ENCODE measurements at places on chromosomes 5 and 9.

DNA sequence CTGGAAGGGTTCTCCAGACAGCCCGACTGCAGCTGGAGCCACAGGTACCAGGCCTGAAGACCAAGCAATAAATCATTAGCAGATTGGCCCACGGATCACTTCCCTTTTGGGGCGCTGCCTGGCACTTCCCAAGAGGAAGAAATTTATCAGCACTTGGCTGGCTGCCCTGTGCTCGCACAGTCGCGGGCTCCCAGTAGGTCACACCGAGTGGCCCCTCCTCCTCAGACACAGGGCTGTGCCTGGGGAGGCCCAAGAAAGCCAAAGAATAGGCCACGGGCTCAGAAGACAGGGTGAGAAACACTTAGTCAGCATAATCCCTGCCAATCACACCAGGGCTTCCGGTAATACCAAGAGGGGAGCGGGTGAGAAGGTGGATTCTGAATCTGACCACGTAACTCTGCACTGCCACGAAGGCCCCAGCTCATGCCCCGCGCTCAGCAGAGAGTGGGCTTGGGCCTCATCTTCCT, 115.7 kb upstream of the MSX2 start:
- no peak for DNase-seq

DNA sequence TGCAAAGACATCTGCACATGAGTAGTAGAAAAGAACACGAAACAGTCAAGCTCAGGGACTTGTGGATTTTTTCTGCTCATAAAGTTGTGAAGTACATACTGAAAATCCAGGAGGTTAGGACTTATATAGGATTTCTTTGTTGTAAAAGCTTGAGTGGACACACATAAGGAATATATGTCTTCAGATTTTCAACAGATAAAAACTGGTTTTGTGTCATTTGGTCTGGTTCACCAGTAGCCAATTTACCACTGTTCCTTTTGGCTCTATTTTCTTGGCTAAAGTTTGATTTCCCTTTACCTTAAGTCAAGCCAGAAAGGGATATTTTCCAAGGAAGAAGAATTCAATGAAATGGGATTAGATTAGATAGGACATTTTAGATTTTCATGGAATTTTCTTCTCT, 204.3 kb downstream of the NR3C1 start:
- no peak for DNase-seq

- DNase-seq, result no peak
Measured at GRCh38 chr9:97382099-97382718, 29.7 kb upstream of the TDRD7 start.

DNA sequence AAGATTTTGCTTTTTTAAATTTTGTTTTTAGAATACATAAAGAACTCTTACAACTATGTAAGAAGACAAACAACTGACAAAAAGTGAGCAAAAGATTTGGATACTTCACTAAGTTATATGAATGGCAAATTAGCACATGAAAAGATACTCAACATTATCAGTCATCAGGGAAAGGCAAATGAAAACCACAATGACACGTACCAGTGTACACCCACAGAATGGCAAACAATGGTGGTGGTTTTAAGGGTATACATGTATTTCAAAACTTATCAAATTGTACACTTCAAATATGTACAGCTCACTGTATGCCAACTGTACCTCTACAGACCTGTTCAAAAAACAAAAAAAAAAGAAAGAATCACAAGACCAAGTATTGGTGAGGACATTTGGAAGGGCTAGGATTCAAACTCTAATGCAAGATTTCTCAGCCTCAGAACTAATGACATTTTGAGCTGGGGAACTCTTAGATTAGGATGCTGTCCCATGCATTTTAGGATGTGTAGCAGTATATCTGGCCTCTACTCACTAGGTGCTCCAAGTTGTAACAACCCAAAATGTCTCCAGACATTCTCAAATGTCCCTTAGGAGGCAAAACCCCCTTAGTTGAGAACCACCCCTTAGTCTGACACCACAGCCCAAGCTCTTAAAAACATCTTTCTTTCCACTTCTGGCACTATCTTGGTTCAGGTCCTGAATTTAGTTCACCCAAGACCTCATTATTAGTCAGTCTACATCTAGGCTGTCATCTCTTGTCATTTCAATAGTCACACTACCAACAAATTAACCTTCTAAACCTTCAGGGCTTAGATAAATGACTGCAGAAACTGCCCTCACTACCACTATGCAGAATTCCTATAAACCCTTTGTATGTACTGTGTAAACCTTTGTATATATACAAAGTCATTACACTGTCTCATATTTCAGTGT, 9.7 kb downstream of the SCAI start:
- no peak for DNase-seq

- DNase-seq, result no peak
Measured at GRCh38 chr5:58860680-58861079, 277.8 kb downstream of the RAB3C start.

DNA sequence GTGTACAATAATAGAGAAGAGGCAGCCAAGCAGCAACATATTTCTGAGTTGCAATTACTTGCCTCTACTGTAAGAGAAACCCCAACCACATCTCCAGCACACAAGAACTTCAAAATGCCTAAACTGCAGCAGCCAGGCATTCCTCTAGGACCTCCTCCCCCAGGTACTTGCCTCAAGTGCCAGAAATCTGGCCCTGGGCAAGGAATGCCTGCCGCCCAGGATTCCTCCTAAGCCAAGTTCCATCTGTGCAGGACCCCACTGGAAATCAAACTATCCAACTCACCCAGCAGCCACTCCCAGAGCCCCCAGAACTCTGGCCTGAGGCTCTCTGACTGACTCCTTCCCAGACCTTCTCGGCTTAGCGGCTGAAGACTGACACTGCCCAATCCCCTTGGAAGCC, 336.8 kb upstream of the RGMB start:
- no peak for DNase-seq

DNA sequence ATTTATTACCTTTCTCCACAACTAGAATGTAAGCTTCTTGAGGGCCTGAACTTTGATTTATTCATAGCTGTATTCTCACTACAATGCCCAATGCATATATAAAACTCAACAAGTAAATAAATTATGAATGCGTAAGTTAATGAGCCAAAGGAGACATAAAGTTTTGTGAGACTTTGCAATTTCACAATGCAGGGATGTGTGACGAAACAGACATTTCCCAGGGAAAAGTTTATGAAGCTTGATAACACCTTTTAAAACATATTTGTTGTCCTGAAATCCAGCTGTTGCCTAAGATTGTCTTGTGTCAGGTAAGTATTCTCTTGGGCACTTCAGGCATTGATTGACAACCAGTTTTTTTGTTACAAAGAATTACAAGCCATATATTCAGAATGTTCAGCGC, 800.1 kb downstream of the BRINP1 start:
- no peak for DNase-seq

- DNase-seq, result no peak
Measured at GRCh38 chr5:96049398-96050272, 88.0 kb upstream of the ELL2 start.

DNA sequence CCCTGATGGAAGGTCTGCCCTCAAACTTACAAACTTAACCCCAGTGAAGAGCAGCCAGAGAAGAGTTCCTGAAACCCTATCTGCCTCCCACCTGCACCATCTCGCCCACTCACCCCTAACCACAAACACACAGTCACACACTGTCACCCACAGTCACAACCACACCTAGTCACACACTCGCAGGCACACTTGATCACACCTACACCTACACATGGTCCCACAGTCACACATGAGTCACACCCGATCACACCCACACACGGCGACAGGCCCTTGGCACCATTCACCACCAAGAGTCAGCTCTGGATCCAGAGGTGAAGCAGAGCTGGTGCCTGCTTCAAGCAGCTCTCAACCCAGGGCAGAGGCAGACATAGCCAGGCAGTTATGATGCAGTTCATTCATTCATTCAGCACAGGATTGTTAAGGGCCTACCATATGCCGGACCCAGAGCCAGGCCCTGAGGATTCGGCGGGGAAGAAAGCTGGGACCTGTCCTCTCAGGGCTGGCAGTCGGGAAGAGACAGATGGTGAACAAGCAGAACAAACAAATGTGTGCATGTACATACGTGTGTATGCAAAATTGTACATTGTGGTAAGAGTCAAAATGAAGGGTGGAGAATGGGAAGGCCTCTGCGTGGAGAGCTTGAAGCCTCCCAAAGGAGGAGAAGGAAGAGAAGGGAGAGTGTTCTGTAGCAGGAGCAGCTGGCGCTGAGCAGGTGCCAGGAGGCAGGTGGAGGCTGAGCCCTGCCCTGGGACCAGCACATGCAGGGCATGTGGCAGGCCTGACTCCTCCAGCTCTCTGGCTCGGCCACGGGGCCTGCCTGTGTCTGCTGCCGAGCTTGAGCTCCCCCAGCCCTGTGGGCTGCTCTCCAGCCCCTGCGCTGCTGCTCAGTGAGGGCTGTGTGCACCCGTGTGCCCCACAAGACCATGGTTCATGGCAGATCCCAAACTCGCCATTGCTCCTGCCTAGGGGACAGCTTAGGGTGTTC, 6.4 kb downstream of the TSPAN17 start:
- peak; percentile 69 for DNase-seq

- no peak for DNase-seq
Measured at GRCh38 chr9:125513668-125514413, 193.2 kb downstream of the MAPKAP1 start.

DNA sequence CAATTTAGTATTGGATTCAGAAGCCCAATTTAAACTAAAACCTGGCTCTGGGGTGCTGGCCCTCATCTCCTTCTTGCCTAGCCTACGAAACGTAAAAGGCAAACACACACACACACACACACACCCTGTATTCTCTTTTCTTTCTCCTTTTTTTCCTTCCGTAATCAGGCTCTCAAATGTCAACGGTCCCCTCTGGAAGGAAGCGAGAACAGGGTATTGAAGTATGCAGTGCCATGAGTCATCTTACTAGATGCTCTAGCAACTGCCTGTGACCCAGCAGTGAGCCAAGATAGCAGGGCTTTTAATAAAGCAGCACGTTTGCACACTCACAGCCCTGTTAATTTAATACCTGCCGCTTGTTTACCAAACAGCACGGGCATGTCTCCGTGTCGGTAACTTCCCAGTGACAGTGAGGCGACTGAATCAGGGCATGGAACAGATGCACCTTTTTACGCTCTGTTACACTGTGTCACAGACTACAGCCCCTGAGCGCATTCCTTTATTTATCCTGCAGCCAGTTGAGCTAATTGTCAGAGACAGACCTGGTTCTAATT, 243.8 kb downstream of the BNC2 start:
- no peak for DNase-seq

DNA sequence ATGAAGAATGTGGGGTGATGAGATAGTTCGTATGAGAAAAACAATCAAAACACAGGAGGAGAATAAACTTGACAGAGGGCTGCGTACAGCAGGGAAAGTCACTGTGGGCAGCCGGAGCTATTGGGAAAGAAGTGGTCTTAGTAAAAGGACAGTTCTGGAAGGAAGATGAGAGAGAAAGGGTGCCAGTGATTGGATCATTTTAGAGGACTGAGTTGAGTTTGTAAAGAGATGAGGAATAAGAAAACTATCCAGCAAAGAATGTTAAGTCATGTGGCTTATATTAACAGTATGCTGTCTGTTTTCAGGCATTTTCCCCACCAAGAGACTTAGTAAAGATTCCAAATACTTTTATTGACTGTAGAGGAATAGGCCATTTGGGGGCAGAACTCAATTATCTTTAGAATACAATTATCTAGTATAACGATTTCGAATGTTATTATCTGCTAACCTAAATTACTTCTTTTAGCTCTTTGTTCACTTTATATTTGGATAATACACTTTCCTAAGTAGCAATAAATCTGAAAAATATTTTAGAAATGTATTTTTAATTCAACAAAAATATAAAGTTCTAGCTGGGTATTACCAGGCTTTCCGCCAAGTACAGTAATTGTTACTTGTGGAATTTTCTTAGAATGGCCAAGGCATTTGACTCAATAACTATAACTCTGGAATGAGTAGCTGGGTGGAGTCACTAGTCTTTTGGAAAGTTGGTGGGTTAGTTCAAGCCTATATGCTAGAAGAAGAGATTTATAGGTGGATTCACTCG, 15.5 kb upstream of the LOX start:
- no peak for DNase-seq

GRCh38 chr5:61965490-61965889, 340.5 kb upstream of the KIF2A start:
- DNase-seq, result no peak

GRCh38 chr9:125119643-125120286, 23.6 kb downstream of the SCAI start:
- DNase-seq, result no peak

DNA sequence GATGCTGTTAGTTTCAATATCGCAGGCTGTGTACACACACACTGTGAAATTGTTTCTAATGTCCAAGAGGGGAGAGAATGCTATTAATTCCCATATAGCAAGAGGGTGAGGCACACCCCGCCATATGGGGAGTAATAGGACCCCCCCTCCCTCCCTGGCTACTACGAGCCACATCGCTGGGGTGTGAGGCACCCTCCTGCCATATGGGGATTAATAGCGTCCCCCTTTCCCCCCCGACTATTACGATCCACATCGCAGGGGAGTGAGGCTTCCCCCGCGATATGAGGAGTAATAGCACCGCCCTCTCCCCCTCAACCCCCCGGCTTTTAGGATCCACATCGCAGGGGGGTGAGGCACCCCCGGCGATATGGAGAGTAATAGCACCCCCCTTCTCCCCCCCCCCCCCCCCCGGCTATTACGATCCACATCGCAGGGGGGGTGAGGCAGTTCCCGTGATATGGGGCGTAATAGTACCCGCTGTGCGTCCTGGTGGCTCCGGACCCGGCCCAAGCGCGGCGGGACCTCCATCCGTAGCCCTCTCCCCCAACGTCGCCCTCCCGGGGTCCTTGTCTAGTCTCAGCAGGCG, 494 bp upstream of the STK32A start:
- no peak for DNase-seq

DNA sequence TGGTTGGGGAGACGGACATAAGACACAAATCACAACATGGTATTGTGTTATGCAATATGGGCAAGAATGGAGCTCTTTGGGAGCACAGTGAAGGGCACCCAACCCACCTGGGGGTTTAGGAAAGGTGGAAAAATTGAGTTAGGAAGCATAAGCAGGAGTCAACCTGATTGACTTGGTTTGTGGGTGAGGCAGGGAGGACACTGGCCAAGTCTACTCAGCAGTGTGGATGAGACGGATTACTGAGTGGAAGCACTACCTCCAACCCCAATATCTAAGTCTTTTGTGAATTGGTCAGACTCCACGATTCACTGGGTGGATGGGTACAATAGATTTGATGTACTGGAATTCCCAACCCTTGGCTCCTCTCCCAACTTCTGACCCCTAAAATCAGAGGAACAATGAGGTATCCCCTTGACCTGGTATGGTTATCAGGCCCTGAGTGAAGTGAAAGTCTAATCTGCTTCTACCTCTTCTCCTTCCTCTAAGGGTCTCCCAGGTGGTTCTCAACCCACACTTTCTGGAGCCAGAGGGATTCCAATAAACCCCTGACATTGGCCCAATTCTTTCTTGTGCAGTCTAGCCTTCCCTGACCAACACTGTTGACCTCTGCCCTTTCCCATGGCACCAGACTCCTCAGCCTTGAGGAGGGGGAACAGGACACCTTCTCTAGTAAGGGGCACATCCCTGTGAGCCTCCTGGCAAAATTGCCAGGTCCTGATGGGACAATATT, 5.2 kb downstream of the EGR1 start:
- DNase-seq, result peak; percentile 35

Data from stimulated activated CD4-positive, alpha-beta T cell treated with anti-CD3 and anti-CD28 coated beads, Interleukin-15, amount 100 ng/mL, for 1 hour (primary cell).